ENCODE measurements at places on chromosomes 7 and 10.

DNA sequence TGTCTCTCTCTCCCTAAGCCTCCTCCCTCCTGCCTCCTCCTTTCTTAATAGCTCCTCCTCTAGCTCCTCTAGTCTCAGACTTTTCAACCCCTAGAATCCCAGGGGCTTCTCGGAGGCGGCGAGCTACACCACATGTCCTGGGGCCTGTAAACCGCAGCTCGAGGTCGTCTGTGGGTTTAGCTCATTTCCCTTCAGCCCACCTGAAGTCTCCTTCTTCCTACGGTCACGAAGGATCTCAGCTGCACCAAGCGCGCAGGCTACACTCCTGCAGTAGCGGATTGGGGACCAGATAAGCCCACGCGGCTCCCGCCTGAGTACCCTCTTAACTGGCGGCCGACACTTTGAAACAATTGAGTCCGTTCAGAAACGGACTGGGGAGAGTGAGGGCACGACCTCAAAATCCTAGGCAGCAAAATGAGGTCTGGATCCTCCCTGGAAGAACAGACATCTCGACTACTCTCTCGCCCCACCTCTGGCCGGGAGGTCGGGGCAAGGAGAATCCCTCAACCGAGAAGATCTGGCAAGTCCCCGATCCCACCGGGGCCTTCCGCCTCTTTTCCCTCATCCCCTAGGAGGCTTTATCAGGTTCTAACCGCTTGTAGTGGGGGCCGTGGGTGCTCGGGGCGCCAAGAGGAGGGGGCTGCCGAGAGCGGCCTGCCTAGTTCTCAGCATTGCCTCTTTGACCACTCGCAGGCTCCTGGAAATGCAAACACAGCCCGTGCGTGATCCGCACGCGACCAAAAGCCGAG is 1.3 kb upstream of the SORCS3 start:
- no peak for DNase-seq

- no peak for DNase-seq
These were observed 3.1 kb upstream of the SLF2 start for GRCh38 chr10:100909501-100910263.

DNA sequence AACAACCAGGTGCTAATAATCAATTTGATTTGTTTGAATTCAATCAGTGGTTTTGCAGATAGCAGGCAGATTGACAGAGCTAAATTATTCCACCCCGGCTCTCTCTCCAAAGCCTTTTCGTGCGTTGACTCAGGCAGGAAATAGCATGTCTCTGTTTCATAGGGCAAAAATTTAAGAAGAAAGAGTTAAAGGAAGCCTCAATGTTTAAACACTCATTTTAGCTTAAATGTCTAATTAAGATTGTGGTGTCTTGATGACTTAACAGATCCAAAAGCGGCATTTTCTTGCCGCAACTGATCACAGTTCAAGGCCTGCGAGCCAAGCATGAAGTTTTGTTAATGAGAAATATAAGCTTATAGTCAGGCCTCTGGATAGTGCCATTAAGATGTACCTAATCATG is 1051.1 kb upstream of the AUTS2 start:
- DNase-seq = no peak

GRCh38 chr7:25009257-25009656 is 29.3 kb upstream of the OSBPL3 start:
- no peak for DNase-seq

- DNase-seq = no peak
These were observed 165.4 kb upstream of the DPP6 start for GRCh38 chr7:153886506-153887441.

DNA sequence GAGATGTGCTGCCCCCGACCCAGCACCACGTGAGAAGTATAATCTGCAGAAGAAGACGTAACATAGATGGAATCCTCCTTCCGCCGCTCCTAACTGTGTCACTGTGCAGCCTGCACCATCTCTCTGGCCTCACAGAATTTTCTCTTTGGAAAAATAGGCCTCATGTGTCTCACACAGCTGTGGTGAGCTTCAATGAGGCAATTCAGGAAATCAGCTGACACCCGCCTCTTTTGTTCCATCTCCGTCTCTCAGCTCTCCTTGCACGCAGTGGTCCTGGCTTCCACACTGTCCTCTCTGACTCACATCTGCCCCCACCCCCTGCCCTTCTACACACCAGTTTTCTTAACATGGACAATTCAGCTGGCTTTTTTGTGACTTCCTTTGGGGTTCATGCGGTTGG is 7.2 kb downstream of the C10orf90 start:
- no peak for DNase-seq

DNA sequence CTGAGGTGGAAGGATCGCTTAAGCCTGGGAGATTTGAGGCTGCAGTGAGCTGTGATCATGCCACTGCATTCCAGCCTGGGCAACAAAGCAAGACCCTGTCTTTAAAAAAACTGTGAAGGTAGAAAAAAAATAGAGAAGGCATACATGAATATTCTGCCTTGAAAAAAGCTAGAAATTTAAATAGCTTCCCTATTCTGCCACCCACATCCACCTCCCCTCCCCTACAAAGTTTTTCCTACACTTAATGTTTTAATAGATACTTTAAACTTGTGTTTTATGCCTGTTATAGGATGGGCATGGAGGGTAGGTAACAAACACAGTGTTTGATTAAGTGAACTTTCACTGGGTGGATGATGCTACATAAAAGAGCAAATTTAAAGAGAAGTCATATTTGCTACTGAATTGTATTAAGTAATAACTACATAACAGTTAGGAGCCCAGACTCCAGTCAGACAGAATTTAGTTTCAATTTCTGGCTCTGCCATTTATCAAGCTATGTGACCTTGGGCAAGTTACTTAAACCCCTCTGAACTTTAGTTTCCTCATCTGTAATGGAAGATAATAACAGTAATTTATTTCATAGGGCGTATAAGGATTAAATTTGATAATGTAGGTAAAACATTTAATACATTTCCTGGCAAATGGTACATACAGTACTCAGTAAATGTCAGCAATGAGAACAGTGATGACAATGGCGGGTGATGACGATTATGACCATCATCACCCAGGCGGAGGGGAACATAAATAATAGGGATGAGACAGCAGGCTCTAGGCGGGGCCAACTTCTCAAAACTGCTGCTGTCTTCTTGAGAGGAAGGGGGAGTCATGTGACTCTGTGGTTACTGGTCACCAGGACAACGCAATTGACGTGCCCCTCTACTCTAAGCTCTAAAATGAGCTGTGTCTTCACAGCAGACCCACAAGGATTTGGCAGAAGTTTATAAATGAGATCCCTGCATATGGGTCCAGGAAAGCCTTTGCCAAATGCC is 15.8 kb downstream of the DNMBP start:
- no peak for DNase-seq

- DNase-seq = no peak
These were observed 38.8 kb downstream of the TMEM270 start for GRCh38 chr7:73899731-73900142.

DNA sequence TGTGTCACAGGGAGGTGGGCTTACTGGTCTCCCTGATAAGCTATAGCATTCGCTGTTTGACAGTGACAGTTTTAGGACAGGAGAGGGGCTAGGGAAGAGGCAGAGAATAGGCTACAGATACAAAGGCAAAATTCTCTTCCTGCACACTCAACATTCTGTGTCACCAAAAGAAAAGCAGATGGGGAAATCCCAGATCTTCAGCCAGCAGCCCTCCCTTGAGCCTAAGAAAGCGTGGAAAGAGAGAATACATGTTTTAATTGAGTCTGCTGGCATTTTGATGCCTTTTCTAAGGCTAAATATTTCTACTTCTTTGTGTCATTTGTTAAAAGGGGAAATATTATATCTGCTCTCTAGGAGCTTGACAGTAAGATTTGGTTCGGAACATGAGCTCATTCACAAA is 247.0 kb downstream of the TRIL start:
- no peak for DNase-seq

DNA sequence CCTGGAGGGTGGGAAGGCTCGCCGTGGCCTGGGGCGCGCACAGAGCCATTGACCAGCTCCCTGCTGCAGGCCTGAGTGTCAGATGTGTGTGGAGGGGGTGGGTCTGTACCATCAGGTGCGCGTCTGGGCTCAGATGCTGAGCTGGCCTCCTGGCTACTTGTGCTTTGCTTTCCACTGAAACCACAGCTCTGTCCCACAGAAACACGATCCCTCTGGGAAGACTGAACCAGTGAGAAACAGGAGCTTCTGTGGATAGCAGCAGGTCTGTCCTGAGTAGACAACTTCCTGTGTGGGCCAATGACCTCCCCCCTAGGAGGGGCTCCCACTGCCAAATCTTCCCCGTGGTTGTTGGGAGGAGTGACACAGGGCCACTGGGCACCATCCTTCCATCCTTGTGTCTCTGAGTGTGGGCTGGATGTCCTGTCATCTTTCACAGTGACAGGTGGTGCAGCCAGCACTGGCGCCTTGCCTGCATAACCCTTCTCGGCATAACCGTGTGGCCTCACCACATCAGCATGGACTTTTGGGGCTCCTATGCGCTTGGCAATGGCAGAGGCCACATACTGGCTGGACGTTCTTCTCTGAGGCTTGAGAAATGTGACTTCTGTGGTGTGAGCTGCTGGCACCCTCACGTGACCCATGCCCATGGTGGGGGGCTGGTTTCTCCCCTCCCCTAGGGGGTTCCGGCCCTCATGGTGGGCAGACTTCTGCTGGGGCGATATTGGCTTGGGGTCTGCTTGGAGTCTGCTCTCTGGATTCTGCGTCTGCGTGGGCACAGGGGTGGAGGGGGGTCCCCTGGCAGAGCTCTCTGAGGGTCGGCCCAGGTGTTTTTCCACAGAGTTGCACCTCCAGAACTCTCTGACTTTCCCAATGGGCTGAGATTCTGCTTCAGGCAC is 245.5 kb upstream of the GRB10 start:
- DNase-seq = no peak

DNA sequence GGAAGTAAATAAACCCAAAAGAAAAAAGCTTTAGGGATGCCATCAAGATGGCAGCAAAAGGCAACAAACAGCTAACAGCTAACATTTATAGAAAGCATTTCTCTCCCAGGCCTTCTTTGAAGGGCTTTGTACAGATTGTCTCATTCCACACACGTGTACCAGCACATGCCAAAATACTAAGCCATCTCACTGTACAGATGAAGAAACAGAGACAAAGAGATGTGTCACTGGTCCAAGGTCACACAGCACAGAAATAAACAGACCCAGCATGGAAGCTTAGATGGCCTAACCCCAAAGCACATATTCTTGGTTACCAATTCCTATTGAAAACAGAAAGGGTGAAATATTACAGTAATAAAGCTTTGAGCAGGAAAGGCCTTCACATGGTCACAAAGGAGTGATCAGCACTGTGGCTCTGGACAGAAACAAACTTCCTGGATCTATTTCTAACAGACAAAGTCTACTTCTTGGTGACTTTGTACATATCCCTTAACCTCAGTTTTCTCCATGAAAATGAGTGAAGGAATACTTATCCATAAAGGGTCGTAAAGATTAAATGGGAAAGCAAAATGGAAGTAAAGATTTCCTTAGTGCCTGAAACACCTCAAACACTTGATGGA is 346.0 kb downstream of the ELMO1 start:
- no peak for DNase-seq

- DNase-seq = no peak
These were observed 71.4 kb upstream of the NFKB2 start for GRCh38 chr10:102324061-102324460.

- DNase-seq = no peak
These were observed 69.3 kb downstream of the ADRA2A start for GRCh38 chr10:111146025-111146640.

- no peak for DNase-seq
These were observed 85.7 kb upstream of the INHBA start for GRCh38 chr7:41788556-41788955.

DNA sequence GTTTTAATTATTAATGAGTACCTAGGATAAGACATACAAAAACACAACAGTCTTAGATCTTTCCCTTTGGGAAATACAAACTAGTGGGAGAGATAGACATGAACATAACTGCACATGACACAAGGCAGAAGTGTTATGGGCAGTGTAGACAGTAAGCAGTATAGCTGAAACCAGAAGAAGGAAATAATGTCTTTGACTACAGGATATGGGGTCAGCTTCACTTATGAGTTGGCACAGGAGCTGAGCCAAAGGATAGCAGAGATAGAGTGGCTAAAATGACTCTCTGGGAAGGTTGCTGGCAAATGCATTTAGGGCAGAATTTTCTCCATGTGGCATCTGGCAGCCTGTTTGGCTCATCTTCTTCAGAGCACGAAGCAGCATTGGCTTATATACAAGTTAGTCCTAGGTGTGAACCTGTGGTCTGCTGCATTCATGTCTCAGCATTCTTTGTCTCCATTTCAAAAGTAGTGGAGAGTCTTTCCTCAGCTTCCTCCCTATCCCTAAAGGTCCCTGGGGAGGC is 60.3 kb upstream of the FEZF1 start:
- DNase-seq = no peak

DNA sequence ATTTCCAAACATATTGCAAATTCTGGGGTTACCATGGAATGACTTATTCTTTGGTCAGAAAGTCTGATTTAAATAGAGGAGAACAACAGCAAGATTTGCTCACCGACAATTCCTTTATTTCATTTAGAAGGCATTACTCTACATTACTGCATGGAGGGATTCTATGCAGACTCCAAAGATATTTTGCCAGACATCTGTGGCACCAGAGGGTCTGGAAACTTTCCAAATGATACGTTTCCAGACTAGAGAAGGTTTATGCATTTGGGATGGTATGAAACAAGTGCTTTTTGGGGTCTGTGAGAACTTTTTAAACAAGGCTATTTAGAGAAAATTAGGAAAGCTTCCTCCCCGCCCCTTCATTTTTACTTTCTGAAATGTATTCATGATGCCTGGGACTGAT is 125.3 kb downstream of the SAMD9 start:
- no peak for DNase-seq

DNA sequence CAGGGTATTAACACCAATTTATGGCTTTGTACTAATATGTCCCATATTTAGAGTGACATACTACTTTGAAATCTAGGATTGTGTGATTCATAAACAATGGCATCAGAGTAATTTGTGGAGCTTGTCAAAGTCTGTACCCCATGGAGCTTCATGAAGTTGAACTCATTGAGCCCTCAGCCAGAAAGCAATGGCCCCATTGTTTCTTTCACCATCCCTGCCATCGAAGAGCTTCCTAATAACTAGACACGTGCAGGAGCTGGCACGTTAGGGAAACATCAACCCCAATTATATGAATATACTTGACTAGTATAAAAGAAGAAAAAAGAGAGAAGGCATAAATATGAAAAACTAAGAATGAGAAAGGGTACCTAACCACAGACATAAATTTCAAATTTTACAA is 206.6 kb downstream of the CXCL12 start:
- no peak for DNase-seq

GRCh38 chr10:78774999-78775711 is 293.6 kb upstream of the ZMIZ1 start:
- peak; percentile 32 for DNase-seq

- DNase-seq = no peak
These were observed 151.8 kb upstream of the STK17A start for GRCh38 chr7:43431020-43431595.
